ENCODE measurements at places on chromosomes 3 and 15. TPM values are rescaled to one million over a fixed set of nuclear protein-coding genes. Genes with fewer than 3 reads are reported as not detected.
A peak's percentile ranks its signal among the peaks of the same experiment; 100 is the strongest.

NPAP1 gene
- polyA plus RNA-seq = not detected

DNA sequence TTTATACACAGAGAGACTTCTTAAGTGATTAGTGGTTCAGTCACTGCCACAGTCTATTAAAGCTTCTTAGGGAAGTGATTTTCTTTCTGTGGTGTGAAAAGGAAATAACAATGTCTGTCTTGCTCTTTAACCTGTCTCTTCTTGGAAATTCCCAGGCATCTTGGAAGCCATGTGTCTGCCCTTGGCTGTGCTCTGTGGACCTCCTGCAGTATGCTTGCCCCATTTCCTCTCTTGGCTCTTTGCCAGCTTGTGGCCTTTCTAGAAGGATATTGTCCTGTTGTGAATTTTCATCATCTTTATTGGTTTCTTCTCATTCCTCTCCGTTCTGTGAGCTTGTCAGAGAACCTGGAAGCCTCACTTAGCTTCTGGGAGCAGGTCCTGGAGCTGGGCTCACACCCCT, 338.4 kb upstream of the C2CD4B start:
- DNase-seq = no peak

DNA sequence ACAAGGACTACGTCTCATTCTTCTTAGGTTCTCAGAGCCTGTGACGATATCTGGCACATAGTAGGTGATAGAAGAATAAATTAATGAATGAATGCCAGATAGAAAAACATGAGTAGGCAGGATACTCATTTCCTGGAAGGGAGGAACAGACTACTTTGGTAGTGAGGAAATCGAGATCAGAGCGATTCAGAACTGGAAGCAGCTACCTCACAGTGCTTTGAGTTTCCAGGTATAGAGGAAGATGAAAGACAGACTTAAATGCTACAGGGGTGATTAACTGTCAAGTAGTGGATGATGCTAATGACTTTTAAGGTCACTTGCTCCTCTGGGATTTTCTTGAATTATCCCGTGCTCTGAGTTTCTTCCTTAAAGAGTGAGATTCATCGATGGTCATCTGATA, 951.5 kb upstream of the CFAP20DC start:
- no peak for DNase-seq

DNA sequence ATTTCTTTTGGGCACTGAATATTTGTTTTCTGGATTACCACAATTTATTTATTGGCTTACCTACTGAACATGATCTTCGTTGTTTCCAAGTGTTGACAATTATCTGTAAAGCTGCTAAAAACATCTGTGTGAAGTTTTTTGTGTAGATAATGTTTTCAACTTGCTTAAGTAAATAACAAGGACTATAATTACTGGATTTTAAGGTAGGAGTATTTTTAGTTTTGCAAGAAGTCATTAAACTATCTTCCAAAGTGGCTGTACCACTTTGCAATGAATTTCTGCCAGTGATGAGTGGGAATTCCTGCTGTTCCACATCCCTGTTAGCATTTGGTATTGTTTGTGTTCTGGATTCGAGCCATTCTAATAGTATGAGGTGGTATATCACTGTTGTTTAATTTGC, 702.2 kb downstream of the MECOM start:
- DNase-seq = no peak

DNA sequence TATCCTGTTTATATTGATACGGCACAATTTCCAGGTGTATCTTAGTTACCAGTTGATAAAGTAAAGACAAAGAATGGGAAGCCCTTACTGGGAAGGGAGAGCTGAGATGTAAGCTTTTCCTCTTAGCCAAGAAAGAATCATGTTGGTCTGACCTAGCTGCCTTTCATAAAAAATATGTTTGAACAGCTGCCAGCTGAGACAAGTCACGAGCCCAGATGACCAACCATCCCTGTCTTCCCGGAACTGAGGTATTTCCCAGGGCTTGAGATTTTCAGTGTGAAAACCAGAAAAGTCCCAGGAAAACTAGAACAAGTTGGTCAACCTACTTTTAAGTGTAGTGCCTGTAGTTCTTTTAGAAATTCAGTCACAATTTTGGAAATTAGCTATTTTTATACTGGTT, 3.6 kb upstream of the MYH15 start:
- no peak for DNase-seq

NR2E3 gene
- not detected for polyA plus RNA-seq

EPHB1 gene
- polyA plus RNA-seq = not detected

DNA sequence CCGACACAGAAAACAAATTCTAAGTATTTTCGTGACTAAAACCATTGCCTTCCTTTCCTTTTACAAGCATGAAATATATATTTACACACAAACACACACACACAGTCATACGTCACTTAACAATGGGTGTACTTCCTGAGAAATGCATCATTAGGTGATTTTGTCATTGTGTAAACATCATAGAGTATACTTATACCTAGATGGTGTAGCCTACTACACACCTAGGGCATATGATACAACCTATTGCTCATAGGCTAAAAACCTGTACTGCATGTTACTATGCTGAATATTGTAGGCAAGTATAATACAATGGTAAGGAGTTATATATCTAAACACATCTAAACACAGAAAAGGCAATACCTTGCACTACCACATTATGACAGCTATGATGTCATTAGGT, 28.6 kb downstream of the COL6A5 start:
- no peak for DNase-seq

DNA sequence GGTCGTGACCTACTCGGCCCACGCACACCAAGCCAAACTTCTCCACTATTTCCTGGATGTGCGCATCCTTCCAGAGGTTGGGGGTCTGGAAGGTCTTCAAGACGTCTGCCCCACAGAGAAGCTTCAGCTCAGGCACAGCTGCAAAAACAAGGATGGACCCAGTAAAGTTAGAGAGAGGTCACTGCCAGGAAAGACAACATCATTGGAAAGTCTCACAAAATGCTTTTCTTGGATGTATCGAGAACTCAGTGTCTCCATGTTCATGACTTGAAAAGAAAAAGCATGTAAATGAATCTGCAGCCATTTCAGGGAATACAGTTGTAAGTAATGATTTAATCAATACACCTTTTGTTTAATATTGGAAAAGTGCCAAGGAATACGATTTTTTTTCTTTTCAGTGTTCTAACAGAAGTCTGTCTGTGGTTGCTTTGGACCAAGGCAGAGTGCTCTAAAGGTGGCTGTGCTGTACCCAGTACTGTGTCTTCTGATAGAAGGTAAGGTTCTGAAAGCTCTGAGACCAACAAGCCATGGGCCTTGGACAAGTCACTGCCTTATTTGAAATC, 21.8 kb upstream of the RBP1 start:
- no peak for DNase-seq

DNA sequence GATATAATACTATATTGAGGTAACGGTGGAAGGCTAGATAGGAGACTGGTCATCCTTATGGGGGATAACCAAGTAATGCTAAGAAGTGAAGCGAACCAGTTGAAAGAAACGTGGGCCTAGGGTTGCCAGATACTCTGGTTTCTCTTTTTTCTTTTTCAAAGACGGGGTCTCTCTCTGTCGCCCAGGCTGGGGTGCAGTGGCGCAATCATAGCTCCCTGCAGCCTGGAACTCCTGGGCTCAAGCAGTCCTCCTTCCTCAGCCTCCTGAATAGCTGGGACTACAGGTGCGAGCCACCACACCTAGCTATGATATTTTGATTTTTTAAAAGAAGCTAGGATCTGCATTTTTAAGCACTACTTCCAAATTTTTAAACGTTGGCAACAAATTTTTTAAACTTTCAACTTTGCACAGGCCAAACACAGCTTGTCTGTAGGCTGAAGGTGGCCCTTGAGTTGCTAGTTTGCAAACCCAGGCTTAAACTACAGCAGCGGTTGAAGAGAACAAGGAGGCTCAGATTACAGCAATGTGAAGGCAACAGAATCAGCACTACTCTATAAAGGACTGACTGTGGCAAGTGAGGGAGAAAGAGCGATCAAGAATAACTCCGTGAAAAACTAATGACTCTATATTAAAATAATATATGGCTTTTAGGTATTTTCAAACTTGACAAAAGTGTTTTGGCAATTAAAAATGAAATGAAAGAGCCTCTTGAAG, 1.2 kb upstream of the RUBCN start:
- DNase-seq = no peak

DNA sequence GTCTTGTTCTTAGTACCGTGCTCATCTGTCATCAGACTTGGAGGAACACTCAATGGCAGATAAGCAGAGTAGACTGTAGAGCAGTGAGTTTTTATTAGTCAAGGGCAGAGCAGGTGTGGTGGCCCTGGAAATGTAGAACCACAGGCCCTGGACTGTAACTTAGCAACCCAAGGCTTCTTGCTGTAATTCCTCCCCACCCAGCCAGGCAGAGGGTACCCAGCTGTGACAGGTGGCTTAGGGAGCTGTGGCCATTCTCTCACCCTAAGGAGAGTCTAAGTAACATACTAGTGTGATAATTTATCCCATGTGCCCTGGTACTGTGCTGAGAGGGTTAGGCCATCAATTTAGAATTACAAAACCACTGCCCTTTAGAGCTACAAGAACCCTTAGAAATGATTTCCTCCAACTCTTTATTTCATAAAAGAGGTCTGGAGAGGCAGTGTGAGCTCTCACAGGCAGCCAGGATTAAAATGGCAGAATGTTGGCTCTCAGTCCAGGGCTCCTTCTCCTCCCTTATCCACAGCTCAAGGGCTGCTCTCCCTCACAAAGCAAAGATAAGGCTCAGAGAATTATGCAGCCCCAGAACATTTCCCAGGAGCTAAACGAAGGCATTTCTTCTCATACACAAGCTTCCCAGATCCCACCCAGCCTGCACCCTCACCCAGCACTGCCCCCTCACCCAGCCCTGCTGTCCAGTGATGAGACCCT, 3.0 kb downstream of the POMGNT2 start:
- no peak for DNase-seq

NECTIN3 gene
- 2.7 TPM for polyA plus RNA-seq

SCN5A gene
- not detected for polyA plus RNA-seq

GRCh38 chr3:8658306-8659212, 14.0 kb upstream of the SSUH2 start:
- DNase-seq = peak; percentile 96

RARRES1 gene
- 0.76 TPM for polyA plus RNA-seq

MYO5C gene
- 4.3 TPM for polyA plus RNA-seq

GRCh38 chr3:57158813-57159738, 6.1 kb downstream of the IL17RD start:
- DNase-seq = no peak

PLD1 gene
- 8.6 TPM for polyA plus RNA-seq

DNA sequence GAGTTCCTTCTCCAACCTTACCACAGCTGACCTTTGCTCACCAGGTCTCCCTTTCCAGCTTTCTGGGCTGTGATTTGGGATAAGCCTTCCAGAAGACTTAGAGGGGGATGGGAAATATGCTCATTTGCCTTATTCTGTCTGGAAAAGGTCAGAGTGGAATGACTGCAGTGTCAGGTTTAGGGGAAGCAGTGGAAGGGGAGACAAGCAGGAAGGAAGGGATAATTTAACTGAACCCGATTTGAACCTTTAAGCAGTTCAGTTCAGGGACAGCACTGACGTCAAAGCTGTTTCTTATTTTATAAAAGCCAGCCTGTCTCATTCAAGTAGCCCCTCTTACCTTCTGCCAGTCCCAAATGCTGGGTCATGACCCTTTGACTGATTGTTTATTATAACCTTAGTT, 418.4 kb upstream of the RARB start:
- DNase-seq = no peak

- DNase-seq = no peak
These were observed 302.9 kb downstream of the SATB1 start for GRCh38 chr3:18122264-18122663.

DNA sequence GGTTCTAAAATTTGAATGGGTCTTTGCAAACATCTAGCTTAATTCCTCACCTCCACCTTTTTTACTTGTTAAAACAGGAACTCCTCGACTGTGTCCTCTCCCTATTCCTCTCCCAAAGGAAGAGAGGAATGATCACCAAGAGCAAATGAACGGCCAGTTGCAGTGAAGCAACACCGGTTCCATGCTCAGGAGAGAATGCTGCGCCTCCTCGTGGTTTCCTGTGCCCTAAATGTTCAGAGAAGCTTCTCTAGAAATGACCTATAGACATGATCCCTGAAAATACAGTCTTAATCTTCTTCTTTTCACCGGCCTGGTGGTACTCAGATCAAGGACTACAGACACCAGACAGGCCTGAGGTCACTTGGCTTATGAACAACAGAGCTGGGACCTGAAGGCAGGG, 65.1 kb upstream of the GUCA1C start:
- DNase-seq = no peak

DNA sequence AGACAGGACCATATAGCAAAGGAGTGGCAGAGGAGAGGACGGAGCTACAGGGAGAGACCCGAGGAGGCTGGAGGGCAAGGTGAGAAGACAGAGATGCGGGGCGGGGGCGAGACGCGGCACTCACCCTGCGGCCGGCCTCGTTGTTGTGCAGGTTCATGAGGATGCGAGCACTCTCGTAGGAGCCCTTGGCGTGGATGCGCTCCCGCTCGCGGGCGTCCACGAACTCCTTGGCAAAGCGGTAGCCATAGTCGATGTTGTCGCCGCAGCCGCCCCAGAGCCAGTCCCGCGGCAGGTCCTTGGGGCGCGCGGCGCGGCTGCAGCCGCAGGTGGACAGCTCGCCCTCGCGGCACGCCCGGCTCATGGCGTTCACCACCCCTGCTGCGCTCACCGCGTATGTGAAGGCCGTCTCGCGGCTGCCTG, 12.9 kb downstream of the WNT5A start:
- peak; percentile 71 for DNase-seq

DNA sequence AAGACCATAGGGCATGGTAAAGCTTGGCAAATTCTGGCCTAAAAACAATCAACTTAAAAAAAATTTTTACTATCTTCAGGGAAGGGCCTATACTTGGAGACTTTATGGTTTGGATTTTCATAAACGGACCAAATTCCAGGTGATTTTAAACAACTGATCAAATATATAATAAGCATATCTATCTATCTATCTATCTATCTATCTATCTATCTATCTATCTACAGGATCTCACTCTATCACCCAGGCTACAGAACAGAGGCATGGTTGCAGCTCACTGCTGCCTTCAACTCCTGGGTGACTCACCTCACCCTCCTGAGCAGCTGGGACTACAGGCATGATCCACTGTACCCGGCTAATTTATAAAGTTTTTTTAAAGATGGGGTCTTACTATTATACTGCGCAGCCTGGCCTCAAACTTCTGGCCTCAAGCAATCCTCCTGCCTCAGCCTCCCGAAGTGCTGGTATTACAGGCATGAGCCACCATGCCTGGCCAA, 6.7 kb downstream of the SPPL2A start:
- no peak for DNase-seq

DNA sequence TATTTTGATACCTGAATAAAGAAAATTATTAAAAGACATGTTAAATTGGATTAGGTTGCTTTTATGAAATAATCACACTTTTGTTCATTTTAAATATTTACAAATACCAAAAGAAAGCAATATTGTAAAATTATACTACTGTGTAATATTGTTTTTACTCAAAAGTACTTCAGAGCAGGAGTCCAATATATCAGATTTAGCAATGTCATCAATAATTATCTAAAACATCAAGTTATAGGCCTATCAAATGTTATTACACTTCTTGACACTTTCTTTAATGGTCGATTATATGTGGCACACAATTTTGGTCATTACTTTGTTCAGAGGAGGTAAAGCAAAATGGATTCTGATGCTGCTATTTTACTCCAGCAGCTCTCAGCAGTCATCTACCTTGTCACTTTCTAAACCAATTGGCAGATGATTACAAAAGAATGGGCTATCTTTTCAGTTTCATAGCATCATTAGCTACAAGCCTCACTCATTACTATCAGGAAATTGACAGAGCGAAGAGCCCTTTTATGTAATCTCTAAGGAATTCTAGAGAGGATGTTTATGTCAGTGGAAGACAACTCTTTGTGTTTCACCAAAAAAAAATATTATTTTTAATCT, 318.6 kb downstream of the PLOD2 start:
- no peak for DNase-seq

CELF6 gene
- polyA plus RNA-seq = 0.61 TPM

All from stomach (tissue), 19 donors.